Kasumi-1 (cell line): ENCODE measurements at places on chromosomes 2 and 18.
A peak's percentile ranks its signal among the peaks of the same experiment; 100 is the strongest.

DNA sequence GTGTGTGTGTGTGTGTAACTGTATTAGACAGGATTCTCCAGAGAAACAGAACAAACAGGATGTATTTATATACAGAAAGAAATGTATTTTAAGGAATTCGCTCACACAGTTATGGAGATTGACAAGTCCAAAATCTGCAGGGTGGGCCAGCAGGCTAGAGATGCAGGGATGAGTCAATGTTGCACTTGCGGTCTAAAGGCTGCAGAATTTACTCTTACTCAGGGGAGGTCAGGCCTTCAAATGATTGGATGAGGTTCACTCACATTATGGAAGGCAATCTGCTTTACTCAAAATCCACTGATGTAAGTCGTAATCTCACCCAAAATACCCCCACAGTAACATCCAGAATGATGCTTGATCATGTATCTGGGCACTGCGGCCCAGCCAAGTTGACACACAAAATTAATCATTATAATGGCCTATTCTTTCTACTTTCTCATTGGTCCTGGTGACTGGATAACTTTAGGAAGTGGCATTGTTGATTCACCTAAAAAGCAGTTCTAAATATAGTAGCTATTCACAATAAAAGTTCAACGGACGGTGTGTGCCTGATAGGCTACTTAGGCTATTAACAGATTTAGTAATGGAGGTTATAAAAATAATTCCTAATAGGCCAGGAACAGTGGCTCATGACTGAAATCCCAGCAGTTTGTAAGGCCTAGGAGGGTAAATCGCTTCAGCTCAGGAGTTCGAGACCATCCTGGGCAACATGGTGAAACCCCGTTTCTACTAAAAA, 40.6 kb upstream of the ACYP2 start:
- DNase-seq = no peak

DNA sequence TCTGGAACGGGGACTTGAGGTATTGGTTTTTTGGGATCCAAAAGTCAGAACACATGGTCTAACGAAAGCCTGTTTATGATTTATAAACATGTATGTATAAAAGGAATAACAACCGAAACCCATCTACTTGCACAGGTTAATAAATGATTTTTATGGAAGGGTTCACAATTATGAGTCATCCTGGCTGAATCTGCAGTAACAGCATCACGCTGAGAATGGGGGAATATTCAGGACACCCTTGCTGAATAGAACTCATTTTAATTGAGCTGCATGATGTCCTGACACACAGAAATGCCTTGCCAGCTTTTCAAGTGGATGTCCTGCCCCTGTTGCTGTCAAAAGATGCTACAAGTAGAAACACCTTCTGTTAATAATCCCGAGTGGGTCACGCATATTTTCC, 54.7 kb upstream of the TGFA start:
- no peak for DNase-seq

GRCh38 chr2:25305775-25306174, 36.0 kb downstream of the DNMT3A start:
- DNase-seq = no peak

DNA sequence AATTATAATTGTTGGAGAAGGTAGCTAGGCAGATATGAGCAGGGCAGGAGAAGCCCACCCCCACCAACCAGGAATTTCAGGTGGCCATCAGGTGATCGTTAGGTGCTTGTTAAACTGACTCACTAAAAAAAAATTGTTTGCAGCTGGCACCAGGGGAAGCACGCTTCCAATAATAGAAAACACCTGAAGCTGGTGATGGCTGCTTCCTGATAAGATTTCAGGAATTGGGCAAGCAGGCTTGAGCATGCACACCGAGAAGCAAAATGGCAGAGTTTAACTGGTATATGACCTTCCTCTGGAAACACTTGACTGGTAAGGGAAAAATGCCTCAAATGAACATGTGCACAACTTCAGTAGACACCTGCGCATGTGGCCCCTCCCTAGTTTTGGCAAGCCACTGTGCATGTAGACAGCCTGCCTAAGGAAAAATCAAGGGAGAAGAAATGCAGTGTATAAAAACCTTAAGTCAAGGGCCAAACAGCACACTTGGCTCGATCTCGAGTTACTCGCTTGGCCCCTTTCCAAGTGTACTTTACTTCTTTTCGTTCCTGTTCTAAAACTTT, 292.8 kb downstream of the CCDC85A start:
- DNase-seq = no peak

- peak; percentile 29 for DNase-seq
Measured at GRCh38 chr2:102424754-102425153, 1.8 kb downstream of the IL18RAP start.
